ENCODE measurements at places on chromosomes 1 and 21.

GRCh38 chr1:20151906-20152598 lies 12.9 kb downstream of the PLA2G2F start:
- peak; percentile 63 for DNase-seq

GRCh38 chr21:15250384-15250783 lies 185.6 kb upstream of the NRIP1 start:
- no peak for DNase-seq

GRCh38 chr1:116389013-116389412 lies 16.0 kb downstream of the ATP1A1 start:
- DNase-seq: no peak

GRCh38 chr1:182185136-182185535 lies 123.6 kb upstream of the ZNF648 start:
- DNase-seq: no peak

DNA sequence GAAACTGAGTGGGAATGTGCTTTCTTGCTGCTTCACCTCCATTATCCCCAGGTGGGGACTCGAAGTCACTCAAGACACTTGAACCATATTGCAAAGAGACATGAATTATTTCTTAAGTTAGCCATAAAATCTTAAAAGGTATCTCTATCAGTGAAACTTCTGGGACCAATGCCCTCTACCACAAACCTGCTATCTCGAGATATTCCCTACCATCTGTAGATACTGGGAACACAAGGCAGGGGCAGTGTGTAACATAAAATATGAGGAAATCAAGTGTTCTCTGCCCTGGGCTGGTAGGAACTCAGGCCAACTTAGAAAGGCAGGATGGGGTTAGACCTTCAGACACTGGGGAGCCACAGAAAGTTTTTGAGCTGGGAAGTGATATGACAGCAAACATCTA lies 1.3 kb upstream of the CD58 start:
- no peak for DNase-seq

DNA sequence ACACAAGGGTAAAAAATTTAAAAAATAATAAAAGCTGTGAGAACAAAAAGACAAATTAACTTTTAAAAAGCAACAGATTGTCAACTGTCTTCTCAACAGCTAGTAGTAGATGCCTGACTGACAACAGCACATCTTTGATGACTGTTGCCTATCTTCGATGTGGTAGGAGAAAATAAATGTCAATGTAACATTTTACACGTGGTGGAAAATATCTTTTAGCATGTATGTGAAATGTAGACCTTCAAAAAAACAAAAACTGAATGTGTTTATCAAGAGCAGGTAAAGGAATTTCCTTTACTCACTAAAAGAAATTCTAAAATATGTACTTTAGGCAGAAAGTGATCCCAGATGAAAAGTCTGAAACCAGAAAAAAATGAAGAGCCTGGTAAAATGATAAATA lies 42.9 kb downstream of the CD53 start:
- no peak for DNase-seq

DNA sequence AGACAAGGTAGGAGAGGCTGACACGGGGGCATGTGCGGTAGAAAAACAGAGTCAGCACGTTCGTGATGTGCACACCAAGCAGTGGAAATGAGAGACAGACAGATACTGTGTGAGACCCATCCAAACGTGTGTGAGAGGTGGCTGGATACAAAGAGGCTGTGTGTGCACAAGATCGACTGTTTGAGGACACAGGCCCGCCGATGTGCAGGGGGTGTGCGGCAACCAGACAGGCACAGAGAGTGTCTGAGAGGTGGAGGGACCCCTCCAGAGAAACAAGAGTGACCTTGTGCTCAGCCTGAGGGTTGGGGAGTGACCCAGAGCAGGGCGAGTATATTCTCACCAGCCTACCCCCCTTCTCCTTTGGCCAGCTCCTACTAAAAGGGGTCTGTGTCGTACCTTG lies 97.8 kb upstream of the IPO9 start:
- DNase-seq: no peak

GRCh38 chr1:209030454-209031167 lies 552.9 kb upstream of the CAMK1G start:
- no peak for DNase-seq

GRCh38 chr1:230208619-230209261 lies 141.7 kb downstream of the GALNT2 start:
- no peak for DNase-seq

DNA sequence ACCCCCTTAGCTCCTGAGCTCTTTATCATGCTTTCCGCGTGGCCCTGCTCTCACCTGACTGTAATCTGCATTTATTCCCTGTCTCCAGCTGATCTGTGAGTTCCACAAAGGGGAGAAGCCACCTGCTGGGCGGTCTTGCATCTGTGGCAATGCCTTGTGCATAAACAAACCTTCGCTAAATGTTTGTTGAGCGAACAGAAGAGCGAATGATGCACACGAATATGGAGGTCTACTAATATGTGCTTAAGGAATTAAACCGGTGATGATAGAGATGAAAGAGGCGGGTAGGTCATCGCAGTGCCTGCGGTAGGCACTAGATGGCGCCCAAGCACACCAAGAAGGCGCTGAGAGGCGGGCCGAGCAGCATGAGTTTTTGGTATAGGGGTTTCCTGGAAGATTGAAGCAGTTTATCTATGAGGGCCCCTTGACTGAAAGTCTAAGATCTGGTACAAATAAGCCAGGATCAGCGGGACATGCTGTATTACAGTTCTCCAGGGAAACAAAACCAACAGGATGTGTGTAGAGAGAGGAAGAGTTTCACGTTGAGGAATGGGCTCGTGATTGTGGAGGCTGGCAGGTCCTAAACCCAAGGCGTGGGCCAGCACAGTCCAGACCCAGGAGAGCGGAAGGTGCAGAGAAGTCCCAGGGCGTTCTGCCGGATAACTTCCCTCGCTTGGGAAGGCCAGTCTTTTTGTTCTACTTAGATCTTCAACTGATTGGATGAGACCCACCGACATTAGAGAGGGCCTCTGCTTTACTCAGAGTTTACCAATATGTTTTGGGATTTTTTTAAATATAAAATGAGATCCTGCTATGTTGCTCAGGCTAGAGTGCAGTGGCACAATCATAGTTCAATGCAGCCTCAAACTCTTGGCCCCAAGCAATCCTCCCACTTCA lies 34.7 kb downstream of the TOMM20 start:
- DNase-seq: peak; percentile 72

- DNase-seq: no peak
Measured at GRCh38 chr1:57017200-57017599, 51.4 kb upstream of the C8B start.

DNA sequence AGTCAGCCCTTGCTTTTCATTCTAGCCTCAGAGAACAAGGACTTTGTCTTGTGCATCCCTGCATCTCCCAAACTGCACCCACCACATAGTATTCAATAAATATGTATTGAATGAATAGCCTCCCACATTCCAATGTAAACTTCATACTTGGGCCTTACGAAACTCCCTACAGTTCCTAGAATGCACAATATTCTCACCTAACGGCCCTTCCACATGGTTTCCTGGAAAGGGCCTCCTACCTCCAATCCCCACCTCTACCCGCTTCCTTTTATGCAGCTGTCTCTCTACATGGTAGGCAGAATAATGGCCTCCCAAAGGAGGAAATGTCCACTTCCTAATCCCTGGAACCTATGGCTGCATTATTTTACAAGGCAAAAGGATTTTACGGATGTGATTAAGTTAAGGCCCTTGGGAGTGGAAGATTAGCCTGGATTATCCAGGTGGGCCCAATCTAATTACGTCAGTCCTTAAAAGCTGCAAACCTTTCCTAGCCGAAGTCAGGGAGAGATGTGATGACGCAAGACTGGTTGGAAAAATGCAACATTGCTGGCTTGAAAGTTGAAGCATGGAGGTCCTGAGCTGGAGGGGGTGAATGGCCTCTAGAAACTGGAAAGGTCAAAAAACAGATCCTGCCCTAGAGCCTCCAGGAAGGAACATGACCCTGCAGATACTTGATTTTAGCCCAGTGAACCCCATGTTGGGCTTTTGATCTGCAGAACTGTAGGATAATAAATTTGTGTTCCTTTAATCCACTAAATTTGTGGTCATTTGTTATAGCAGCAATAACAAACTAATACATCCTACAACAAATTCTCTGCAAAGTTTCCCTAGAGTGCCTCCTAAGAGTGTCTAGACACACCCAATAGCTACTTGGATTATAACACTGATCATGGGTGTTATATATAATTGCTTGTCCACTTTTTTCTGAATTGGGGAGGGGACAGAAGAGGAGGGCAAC lies 5.2 kb upstream of the PIK3C2B start:
- no peak for DNase-seq

DNA sequence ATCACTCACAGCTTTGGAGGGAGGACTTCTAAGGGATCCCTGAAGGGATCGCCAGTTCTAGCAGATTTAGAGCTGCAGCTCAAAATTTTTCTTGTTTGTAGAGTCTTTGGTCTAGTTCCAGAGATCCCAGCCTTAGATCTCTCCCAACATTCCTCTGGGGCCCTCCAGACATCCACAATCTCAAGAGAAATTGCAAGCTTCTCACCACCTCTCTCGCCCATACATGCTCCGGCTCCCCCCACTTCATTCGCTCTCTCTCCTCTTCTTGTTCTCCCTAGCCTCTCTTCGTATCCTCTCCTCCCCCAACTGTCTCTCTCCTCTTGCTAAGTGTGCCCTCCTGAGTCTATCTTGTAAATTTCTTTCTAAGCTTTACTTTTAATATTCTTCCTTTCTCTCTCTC lies 15.1 kb upstream of the TUT4 start:
- no peak for DNase-seq

DNA sequence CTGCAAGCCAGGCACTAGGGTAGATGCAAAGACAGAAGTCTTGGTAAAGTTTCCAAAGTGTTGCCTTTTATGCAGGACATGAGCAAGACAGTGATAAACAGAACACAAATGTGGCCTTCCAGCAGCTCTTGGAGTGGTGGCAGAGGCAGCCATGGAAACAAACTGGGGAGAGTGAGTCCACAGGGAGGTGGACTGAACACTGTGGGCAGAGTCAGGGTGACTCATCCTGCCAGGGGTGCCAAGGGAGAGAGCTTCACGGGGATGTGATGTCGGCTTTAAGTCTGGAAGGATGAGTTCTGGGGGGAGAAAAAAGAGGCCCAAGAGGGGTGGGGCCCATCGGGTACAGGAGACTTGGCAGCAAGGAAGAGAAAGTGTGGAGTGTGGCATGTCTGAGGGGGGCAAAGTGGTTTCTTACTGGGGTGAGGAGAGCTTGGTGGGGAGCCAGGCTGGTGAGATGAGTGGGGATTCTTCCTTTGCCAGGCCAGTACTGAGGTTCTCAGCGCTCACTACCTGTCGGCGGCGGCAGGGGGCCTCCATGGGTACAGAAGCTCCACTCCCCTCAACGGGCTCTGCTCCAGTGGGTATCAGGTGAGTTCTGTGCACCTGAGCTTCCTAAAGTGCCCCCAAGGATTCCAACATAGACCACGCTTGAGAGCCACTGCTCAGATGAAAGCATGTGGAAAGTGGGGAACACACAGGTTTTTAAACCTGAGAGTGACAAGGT lies 41.8 kb downstream of the KIAA0040 start:
- DNase-seq: no peak

GRCh38 chr21:33063907-33064622 lies 5.9 kb upstream of the OLIG1 start:
- no peak for DNase-seq

GRCh38 chr1:1906185-1907097 lies 8.6 kb upstream of the CALML6 start:
- DNase-seq: peak; percentile 53

DNA sequence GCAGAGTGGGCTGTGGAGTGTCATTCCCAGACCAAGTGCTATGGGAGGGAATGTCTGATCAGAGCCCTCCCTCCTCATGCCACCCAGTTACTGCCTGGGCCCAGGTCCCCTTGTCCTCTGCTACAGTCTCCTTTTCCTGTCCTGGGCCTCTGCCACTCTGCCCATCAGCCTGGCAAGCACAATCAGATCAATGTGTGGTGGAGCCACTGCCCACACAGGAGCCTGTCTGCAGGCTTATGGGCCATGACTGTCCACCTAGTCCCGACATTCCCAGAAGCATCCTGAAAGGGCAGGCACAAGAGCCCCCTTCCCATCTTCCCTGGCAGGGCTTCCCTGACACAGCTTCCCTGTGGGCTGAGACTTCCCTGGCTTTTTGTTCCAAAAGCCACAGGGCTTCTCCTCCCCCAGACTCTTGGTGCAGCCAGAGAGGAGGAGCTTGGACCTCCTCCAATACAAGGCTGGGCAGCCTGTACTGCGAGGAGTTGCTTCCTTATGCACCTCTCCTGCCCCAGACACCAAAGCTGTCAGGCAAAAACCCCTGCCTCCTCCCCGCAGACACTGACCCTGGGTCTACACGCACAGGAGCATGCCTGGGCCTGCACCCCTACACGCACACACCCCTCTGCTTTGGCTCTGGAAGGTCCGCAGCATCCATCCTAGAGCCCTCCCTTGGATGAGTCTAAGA lies 29.2 kb upstream of the CNTN2 start:
- no peak for DNase-seq

- DNase-seq: no peak
Measured at GRCh38 chr1:44235808-44236207, 22.5 kb downstream of the DMAP1 start.

All from stimulated activated CD8-positive, alpha-beta memory T cell treated with anti-CD3 and anti-CD28 coated beads, Interleukin-2, amount 100 ng/mL, for 1 hour (primary cell).